ENCODE measurements at places on chromosomes 2 and 18.

DNA sequence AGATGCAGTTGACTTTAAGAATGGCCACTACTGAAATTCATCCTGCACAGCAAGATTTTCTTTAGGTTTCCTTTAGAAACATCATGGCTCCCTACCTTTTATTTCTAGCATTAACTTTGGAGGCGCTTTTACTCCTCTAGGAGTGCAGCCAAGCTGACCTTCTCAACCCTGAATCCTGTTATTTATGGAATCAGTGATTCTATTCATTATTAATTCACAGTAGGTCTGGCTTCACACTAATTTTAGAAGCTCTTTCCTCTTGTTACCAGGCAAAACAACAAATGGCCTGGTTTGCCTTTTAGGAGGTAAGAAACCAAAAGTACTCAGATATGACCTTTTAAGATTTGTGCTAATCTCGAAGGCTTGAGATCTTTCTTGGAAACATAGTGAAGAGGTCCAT, 93.0 kb upstream of the PELI1 start:
- no peak for DNase-seq

GRCh38 chr18:77985526-77986281, 736.1 kb downstream of the GALR1 start:
- DNase-seq = no peak

DNA sequence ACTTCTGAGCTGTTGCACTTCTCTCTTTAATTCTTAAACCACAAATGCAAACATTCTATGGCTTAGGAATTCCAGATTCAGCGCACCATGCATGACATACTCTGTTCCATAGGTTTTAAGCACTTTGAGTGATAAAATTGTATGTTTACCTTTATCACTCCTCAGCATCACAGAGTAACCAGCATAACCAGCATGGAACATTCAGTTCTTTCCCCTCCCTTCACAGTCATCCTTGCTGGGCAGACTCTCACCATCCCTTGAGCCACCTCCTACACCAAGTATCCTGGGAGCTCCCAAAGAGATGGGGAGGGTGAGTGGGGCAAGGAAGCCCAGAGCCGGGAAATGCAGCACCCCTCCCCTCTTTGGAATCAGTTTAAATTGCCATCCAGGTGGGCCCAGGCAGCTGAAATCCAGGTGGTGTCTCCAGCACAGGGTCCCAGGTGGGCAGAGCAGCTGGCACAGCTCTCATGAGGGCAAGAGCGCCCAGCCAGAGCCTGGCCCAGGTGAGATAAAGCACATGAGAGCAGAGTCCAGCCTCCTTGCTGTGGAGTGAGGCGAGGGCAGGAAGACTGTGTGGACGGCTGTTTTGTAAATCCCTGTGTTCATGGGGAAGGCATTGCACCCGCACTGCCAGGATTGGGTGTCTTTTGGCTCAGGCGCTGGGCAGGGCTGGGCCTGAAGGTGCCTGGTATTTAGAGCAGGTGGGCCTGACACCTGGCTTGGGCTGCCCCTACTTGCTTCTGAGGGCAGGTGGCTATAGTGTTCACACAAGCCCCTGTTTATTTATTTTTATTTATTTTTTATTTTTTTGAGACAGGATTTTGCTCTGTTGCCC, 36.8 kb downstream of the LAMA3 start:
- no peak for DNase-seq

GRCh38 chr2:47023332-47023731, 107.7 kb upstream of the MCFD2 start:
- DNase-seq = no peak

All from NK-92 treated with Interleukin-12 subunit alpha and Interleukin-12 subunit beta, amount 100 ng/mL, for 24 hours (cell line).